ENCODE measurements at places on chromosomes 16 and 17.

- DNase-seq, result no peak
Observed at GRCh38 chr16:55364811-55365210, 40.8 kb downstream of the IRX6 start.

DNA sequence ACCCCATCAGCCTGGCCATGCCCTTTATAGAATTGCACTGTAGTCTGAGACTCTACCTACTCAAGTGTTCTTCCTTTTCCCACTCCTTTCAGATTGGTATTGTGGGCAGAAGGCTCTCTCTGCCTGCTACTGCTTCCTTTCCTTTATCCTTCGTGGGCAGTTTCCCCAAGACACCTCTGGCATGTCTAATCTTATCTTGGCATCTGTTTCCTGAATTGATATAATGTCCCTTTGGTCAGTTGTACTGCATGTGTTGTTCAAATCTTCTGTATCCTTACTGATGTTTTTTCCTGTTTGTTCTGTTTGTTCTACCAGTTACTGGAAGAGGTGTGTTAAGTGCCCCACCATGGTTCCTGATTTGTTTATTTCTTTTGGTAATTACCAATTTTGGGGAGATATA is 29.5 kb upstream of the MSI2 start:
- DNase-seq, result no peak

- DNase-seq, result no peak
Observed at GRCh38 chr17:57370619-57371018, 114.3 kb downstream of the MSI2 start.

DNA sequence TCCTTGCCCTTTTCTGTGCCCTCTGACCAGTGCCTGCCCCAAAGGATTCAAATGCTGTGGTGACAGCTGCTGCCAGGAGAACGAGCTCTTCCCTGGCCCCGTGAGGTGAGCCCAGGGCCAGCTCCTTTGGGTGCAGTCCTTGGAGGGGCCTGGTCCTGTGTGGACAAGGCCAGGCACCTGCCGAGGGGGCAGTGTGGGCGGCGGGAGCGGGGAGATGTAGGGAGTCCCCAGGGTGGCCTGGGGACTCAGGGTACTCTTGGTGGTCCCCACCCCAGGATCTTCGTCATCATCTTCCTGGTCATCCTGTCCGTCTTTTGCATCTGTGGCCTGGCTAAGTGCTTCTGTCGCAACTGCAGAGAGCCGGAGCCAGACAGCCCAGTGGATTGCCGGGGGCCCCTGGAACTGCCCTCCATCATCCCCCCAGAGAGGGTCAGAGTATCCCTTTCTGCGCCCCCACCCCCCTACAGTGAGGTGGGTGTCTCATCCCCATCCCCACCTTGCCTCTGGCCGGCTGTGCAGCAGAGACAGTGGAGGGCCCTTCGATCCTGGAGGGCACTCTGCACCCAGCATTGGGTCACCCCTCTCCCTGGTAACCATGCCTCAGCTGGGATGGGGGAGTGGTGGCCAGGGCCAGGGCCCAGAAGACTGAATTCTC is 4.4 kb downstream of the TMEM92 start:
- DNase-seq, result no peak

- DNase-seq, result no peak
Observed at GRCh38 chr17:63293323-63294075, 152.6 kb downstream of the CYB561 start.

DNA sequence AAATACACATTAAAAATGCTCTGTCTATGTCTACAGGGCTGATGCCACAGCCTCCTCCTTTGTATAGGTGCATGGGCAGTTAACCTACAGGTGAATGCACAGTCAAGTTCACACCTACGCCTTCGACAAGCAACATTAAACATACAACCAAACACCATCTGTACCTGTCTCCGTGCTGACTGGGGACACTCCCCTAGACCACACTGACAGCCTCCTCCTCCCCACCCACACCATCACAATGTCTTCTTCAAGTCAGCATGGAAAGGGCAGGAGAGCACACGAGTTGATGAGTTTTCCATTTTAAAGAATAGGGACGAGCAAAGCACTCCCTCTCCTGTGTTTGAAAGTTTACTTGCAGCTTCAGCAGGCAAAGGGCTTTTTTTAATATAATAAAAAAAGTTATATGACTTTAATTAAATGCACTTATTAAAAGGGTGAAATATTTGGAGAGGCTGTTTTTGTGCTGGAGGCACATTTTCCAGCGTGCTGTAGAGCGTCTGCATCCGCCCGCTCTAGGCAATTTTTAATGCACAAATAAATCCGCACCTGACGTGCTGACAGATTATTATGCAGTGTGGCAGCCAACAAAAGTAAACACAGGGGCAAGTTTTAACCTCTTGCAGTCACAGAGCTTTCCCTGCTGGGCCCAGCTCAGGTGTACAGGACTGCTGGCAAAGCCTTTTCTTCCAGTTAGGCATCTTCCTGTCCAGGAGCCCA is 367.9 kb downstream of the SOX9 start:
- no peak for DNase-seq

DNA sequence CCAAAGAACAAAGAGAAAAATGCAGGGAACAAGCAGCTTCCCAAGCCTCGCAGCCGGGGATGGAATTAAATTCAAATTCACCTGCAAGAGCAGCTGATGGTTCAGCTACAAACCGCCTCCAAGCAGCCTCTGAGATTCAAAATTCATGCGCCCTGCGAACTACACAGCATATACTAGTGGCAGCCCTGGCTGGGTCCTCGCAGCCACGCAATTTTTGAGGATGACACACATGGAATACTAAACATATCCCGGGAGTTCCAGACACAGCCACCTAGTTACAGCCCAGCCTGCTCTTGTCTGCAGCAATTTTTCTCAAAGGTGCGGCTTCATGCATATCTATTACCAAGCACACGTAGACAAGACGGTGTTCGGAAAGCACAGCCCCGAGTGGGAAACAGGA is 35.9 kb upstream of the KIFC3 start:
- DNase-seq, result no peak

GRCh38 chr17:10197362-10197720 is 1.1 kb downstream of the GAS7 start:
- no peak for DNase-seq

- DNase-seq, result no peak
Observed at GRCh38 chr17:77528516-77529327, 388.0 kb downstream of the SEC14L1 start.

DNA sequence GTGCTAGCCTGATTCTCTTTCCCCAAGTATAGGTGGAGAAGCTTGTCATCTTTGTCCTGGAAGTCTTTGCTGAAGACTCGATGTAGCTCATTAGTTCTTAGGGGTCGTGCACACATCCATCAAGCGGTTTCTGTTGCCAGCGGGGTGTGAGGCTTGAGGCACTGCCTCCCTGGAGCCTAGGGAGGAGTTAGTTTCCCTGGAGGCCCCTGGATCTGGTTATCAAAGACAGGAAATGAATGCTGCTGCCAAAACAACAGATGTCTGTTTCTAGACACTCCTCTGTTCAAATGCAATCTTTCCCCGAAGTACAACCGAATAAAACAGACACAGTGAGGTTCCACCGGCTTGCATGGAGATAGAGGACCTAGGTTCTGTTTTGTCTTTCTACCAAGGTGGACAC is 17.5 kb downstream of the HS3ST4 start:
- no peak for DNase-seq

- DNase-seq, result no peak
Observed at GRCh38 chr17:38504216-38504615, 76.0 kb downstream of the ARHGAP23 start.

DNA sequence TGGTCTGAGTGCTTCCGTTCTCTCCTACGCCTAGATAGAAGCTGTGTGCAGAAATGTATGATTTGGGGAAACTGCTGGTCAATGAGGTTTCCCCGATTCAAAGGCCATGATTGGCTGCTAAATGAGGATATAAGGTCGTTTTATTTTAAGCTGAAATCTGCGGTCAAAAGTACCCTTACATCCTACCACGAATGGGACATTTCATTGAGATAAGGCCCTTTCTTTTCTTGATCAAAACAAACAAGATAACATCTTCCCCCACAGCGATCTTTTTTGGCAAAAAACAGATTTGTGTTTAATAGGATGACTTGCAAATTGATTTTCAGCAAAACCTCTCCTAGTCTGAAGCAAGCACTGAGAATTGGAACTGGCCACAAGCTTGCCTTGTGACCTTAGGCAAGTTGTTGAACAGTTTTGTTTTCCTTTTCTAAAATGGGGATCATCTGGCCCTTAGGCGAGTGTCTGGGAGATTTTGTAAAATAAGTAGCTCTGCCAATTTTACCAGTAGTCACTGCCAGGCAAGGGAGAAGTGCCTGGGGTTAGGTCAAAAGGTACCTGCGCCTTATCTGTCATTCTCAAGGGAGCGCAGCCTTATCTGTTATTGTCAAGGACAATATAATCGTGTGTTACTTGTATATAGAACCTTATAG is 635 bp downstream of the SCPEP1 start:
- no peak for DNase-seq

- DNase-seq, result no peak
Observed at GRCh38 chr16:69327585-69328310, 2.6 kb downstream of the PDF start.

GRCh38 chr16:75058806-75059205 is 57.8 kb downstream of the LDHD start:
- DNase-seq, result no peak

DNA sequence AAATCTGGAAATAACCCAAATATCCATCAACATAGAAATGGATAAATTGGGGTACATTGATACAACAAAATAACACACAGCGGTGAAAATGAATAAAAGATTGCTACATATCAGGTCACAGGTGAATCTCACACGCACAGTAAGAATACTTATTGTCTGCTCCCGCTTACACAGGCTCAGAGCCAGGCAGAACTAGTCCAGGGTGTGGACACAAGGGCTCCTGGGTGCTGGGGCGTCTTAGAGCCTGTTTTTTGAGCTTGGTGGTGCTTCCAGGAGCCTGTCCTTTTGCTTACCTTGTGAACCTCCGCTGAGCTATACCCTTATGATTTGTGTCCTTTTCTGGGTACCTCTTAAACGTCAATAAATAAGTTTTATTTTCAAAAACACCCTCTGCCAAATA is 19.8 kb upstream of the C16orf74 start:
- no peak for DNase-seq

- DNase-seq, result no peak
Observed at GRCh38 chr16:17343728-17344127, 127.0 kb downstream of the XYLT1 start.

DNA sequence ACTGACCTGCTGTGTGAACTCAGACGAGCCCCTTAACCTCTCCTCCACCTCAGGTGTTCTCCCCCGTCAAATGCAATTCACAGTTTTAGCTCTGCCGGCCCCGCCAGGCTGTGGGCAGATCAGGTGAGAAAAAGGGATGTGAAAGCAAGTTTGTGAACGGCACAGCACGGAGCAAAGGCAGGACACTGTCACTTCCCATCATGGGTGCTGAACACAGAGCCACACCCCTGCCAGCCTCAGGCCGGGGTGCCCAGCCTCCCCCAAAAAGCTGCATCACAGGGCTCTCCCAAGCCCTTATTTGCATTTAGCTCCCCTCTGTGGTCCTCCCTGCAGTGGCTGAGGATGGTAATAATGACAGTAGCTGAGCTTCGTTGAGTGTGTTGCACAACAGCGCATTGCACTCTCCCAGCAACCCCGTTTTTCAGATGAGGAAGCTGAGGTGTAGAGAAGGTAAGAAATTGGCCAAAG is 88.8 kb upstream of the TNRC6C start:
- DNase-seq, result peak; percentile 92

GRCh38 chr16:61233713-61234112 is 802.5 kb downstream of the CDH8 start:
- DNase-seq, result no peak

- no peak for DNase-seq
Observed at GRCh38 chr16:88290850-88291830, 91.6 kb upstream of the ZNF469 start.

GRCh38 chr17:66706851-66707450 is 128.0 kb upstream of the CACNG5 start:
- DNase-seq, result no peak
